MCF 10A (cell line): ENCODE measurements at places on chromosomes 5 and 9.

GRCh38 chr5:113221294-113222176 lies 213.3 kb downstream of the TSSK1B start:
- no peak for DNase-seq

- DNase-seq: no peak
These were observed 34.1 kb upstream of the NPR3 start for GRCh38 chr5:32677023-32677422.

- DNase-seq: peak; percentile 47
These were observed 105.8 kb downstream of the GDA start for GRCh38 chr9:72254901-72255545.

DNA sequence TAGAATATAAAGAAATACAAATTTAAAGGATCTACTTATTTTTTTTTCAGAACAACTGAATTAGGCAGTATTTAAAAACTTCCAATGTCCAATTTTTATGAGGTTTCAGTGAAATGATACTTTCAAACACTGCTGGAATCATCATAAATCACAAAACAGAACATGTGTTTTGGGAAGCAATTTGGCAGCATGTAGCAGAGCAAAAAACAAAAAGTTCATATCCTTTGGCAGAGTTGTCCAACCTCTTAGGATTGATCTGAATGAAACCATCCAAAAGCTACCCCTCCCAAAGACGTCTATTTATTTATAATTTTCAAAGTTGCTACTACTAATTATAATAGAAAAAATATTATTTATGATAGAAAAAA lies 192.4 kb upstream of the PUM3 start:
- DNase-seq: no peak

DNA sequence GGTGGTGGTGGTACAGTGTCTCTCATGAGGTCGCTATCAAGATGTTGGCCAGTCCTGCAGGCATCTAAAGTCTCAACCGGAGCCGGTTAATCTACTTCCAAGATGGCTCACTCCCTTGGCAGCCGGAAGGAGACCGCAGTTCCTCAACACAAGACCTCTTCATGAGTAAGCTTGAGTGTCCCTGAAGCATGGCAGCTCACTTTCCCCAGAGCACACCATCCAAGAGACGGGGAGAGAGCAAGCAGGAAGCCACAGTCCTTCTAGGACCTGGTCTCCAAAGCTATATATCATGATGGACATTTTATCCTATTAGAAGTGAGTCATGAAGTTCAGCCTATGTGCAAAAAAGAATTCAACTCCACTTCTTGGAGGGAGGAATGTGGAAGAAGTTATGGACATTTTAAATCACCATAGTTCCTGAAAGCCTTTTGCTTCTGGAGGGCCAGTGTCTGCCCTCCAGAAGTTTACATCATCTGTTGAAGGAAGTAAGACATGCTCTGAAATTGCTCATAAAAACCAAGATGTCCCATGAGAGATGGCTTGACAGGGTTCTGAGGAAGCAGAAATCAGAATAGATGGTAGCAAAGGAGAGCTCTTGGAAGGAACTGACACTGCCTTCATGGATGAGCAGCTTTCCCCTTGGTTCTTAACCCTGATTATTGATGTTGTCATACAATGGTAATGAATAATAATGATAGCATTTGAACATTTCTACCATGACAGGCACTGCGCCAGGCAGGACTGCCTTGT lies 21.3 kb downstream of the GALNT10 start:
- DNase-seq: no peak

DNA sequence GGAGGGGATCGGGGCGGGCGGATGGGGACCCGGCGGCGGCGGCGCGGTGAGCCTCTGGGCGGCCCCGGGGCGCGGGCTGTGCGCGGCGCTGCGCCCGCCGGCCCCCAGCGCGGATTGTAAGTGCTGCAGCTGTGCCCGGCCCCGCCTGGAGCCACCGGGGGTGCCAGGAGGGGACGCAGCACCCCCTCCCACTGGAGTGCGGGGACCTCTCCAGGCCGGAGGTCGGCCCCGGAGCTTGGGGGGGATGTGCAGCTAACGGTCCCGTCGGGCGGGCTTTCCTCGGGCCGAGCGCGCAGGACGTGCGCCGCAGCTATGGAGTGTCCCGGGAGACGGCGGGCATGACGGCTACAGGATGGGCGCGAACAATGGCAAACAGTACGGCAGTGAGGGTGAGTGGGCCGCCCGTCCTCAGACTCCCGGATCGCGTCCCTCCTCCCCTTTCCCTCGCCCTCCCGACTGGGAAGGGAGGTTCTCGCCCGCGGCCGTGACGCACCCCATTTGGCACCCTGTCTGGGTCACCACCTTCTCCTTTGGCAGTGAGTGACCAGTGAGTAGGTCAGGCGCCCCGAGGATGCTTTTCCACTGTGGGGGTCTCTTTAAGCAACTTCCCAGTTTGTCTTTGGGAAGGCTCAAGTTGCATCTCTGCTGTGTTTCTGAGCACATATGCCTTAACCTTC lies 483 bp downstream of the FBXL7 start:
- DNase-seq: no peak

DNA sequence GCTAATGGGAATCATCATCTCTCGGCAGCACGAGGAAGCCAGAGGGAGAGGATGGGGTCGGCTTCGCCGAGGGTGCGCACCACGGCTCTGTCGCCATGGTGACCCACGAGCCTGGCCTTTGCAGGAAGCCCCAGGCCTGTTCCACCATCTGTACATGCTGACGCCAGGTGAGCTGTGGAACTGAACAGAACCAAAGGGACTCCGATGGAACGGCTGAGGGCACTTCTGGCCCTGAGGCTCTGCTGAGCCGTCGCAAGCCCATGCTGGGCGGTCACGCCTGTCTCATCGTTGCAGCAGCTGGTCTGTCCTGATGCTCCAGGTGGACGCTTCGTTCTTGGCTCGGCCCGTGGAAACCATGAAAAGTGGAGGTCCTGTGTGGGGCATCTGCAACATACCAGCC lies 34.6 kb upstream of the UBAC1 start:
- DNase-seq: no peak

GRCh38 chr5:73126381-73126780 lies 6.0 kb downstream of the TMEM171 start:
- DNase-seq: no peak

- DNase-seq: peak; percentile 18
These were observed 53.0 kb upstream of the SIMC1 start for GRCh38 chr5:176185133-176185733.

DNA sequence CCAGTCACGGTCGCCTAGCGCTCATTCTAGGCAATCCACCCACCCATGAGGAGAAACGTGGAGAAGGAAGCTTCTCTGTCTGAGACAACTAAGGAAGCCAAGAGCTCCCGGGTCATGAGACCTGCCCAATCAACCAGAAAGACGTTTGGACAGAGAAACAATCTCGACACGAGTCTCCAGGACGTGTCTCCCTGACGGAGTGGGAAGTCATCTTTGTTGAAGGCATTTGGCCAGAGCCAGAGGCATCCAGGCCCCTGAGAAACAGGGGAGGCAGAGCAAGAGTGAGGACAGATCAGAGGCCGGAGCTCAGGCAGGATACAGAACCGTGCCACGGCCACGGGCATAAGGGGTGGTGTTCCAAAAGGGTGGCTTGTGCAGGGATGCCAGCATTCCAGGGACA lies 479.0 kb downstream of the SPATA31A7 start:
- DNase-seq: no peak

GRCh38 chr9:92406477-92406876 lies 2.1 kb upstream of the OGN start:
- no peak for DNase-seq

- DNase-seq: no peak
These were observed 3.6 kb upstream of the NKX2-5 start for GRCh38 chr5:173238312-173239232.

DNA sequence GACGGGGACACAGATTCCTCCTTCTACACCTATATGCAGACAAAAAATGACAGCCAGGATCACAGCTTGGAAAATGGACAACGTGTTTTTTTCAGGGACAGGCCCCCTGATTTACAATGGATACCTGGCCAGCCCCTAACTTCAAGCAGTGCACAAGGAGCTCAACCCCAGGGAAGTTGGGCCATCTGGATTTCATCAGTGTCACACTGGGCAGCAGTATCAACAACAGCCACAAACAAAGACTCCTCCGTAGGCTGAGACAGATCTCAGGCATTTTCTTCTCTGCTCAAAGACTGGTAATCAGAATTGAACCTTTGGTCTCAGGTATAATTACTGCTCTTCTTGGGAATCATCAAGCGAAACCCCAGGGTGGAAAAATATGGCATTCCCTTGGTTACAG lies 374.0 kb downstream of the ZNF608 start:
- no peak for DNase-seq

- no peak for DNase-seq
These were observed 138.4 kb downstream of the MAPKAP1 start for GRCh38 chr9:125568621-125569020.

DNA sequence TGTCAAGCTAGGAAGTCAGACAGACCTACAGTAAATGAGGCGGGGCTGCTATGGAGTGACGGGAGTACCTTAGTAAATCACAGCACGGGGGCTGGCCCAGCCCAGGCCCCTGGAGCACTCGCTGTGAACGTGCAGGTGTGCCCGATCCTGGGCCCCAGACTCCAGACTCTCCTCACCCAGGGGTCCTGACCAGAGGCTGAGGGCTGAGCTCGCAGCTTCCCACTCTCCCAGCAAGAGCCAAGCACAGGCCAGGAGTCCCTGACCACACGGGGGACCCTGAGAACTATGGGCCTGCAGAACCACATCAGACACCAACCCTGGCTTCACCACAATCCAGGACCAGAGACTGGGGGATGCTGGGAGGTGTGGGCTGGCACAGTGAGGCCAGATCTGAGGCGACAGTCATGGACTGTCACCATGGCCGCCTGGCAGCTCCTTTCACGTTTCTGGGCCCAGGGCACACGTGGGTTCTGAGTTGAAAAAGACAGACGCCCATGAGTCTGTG lies 73.4 kb downstream of the ADAMTS2 start:
- DNase-seq: no peak

- DNase-seq: peak; percentile 41
These were observed 12.6 kb upstream of the FYB1 start for GRCh38 chr5:39231705-39232525.

- peak; percentile 56 for DNase-seq
These were observed 1.0 kb upstream of the MXD3 start for GRCh38 chr5:177312649-177313181.

DNA sequence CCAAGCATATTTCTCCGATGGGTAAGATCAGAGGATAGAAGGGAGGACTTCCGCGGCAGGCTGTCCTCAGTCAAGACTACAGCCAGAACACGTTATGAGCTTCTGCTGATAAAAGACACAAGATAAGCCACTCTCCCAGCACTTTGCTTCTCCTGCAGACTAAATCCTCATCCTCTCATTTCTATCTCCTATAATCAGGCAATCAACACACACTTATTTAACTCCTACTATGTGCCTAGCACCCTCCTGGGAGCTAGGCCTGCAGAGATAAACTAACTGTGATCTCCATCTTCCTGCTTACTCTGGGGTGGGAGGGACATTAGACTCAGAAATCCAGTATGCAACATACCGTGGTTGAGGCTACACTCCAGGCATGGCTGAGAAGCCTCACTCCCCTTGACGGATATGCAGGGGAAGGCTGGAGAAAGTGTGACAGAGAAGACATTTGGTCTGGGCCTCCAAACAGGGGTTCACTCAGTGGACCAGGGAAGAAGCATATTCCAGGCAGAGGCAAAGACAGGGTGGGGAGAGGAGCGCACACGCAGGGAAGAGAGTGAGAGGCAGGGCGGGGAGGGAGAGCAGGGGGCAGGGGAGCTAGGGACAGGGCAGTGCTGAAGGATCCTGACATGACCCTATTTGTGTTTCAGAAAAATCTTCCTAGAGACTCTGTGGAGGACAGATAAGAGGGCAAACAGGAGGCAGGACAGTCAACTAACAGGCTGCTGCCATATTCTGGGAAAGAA lies 274.1 kb downstream of the DENND1A start:
- no peak for DNase-seq

- no peak for DNase-seq
These were observed 82.0 kb upstream of the PCAT7 start for GRCh38 chr9:94472806-94473360.

DNA sequence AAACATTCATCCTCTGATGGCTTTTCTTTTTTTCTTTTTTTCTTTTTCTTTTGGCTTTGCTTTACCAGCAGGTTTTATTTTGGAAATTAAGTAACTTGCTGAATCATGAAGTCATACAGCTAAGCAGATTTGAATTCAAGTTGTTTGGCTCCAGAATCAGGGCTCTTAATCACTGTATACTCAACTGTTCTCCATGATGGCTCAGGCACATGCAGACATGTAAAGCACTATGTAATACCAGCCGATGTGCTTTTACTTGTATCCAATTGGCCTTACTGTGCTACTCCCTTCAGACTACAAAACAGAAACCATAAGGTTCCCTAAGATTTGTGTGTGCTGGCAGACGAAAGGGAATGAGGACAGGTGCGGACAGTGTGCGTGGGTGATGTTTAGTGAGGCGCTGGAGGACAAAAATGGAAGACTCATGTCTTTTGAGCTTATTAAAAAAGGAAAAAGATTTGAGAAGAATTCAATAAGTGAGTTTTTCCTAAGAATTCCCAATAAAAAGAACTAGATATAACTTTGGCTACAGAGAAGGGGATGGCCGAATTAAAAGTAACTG lies 44.7 kb upstream of the OTP start:
- no peak for DNase-seq

GRCh38 chr9:92550765-92551164 lies 15.0 kb upstream of the ECM2 start:
- no peak for DNase-seq

GRCh38 chr5:128519827-128520226 lies 18.2 kb downstream of the FBN2 start:
- no peak for DNase-seq

- DNase-seq: no peak
These were observed 38.3 kb upstream of the CNOT6 start for GRCh38 chr5:180455872-180456271.

DNA sequence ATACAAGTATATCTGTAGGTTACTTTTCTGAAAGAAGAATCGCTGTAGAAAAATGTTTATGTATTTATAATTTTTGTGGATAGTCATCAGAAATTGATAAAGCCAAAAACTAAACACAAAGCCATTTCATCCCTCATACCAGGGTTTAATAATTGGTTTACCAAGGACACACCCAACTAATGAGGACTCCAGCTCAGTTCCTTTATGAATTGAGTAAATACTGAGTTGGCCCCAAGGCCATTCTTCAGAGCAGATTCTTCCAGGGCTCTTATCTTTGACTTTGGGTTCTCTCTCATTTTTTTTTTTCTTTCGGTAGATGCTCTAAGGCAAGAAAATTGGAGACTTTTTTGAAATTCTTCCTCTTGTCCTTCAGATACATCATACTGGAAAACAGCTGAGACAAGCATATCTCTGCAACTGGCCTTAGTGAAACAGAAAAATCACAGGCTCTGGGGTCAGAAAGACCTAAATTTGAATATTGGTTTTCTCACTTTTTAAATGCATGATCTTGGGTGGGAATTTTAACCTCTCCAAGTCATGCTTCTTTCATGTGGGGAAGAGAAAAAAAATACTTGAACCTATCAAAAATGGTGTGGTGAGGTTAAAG lies 401.8 kb downstream of the ARHGEF28 start:
- DNase-seq: no peak

DNA sequence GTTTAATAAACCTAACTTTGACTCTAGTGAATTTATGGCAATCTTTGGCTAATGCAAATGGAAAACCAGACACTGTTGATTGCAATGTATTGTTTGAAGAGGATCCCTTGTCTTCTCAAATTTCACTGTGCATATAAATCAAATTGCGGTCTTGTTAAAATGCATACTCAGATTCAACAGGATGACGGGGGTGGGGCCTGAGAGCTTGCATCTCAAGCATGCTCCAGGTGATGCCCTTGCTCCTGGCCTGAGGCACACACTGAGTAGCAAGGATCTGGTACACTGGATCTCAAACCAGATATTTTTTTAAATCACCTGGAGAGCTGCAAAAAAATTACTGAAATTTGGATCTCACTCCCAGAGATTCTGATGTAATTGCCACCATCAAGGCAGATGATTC lies 463.7 kb downstream of the DNAH5 start:
- DNase-seq: no peak

- peak; percentile 53 for DNase-seq
These were observed at the start of gene DPP7 for GRCh38 chr9:137114613-137115393. Gene DPP7, minus strand, starts transcription at chr9:137114733. Its CDS starts 20 bp downstream, at chr9:137114713.
